ENCODE measurements at places on chromosomes 7 and 10. TPM values are rescaled to one million over a fixed set of nuclear protein-coding genes. Genes with fewer than 3 reads are reported as not detected.

ECHS1 gene
- 156 TPM for total RNA-seq

SLC16A12 gene
- total RNA-seq = 0.45 TPM

ELFN1 gene
- total RNA-seq = 0.37 TPM

PRKAR2B gene
- 2.3 TPM for total RNA-seq
